A172 (cell line): ENCODE measurements at places on chromosomes 2 and 18.

GRCh38 chr2:38862476-38862875 lies 13.3 kb downstream of the DHX57 start:
- no peak for DNase-seq

DNA sequence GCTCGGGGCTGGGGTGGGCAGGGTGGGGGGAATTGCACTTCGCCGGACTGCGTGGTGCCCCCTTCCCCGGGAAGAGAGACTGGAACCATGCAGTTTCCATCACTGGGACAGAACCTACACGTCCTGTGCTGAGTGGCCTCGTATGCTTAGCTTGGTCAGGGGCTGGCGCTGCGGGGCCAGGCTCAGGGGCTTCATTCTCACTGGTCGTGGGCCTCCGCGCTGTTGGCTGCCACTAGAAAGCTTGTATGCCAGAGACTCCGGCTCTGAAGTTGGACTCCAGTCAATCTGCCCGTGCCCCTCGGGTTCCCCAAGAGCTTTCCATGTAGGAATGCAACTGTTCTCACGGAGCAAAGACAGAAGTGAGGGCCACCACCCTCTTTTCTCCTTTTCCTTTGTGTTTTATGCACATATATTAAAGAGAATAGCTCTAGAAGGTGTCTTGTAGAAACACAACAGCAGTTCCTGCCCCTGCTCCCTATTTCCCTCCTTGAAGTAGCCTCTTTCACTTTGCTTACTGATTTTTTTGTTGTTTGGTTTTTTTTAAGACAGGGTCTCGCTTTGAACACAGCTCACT lies 64.0 kb upstream of the YWHAQ start:
- DNase-seq = no peak

- DNase-seq = no peak
Observed at GRCh38 chr2:236986524-236987330, 99.0 kb upstream of the COPS8 start.

DNA sequence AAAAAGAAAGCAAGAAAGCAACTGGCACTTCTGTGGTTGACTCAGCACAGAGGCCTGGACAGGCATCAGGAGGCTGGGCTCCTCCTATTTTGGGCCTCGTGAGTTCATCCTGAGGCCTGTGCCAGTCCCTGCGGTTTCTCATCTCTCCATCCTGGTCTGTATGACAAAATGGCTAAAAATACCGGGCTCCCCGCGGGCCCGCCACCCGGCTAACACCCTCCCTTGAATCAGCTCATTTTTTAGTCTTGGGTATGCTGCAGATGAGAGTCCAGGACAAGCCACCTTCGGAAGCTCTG lies 62.3 kb upstream of the YWHAQ start:
- peak; percentile 97 for DNase-seq

GRCh38 chr18:36532394-36532793 lies 234.9 kb downstream of the FHOD3 start:
- peak; percentile 18 for DNase-seq

- no peak for DNase-seq
Observed at GRCh38 chr2:60505240-60505879, 48.1 kb downstream of the BCL11A start.

DNA sequence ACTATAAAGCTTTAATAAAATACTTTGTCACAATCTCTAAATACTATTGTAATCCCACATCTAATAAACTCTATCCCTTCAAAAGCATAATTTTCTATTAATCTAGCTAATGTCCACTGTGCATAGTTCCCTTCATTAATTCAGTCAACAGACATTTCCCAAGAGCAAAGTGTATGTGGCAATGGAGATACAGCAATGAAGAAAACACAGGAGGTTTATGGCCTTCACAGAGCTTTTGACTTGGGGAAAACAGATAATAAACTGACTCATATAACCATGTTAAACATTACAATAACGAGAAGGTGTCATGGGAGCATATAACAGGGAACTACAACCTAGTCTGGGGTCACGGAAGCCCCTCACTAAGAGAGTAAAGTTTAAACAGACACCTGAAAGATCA lies 86.3 kb downstream of the SPIRE1 start:
- no peak for DNase-seq

DNA sequence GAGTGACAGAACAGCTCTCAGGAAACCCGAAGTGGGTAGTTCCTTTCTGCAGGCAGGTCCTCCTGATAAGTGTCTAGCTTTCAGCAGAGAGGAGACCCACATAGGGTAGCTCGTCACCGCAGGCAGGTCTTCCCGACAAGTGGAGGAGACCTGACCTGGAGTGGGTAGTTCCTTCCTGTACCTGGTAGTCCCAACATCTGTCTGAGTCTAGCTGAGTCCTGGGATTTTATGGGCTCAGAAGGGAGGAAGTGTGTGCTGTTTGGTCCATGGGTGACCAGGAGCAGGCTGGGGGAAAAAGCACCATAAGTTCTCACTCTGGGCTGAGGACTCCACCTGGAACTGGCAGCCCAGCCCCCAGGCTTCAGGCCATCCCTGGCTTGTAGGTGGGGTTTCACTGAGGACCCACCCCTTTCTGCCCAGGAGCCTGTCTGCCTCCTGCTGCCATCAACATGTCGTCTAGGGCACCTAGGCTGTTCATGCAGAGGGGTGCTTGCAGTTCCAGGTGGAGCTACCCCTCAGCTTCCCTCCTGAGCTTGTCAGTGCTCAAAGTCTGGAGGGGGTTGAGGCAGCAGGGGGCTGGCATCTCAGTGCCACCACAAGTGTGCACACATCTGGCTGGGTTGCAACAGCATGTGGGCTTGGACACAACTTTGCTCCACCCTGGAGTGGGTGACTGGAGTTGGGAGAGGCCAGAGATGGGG lies 9.4 kb downstream of the DYSF start:
- no peak for DNase-seq

GRCh38 chr2:54673501-54673998 lies 49.9 kb upstream of the EML6 start:
- DNase-seq = peak; percentile 79

- no peak for DNase-seq
Observed at GRCh38 chr2:149552226-149552625, 35.3 kb downstream of the MMADHC start.

GRCh38 chr18:24535527-24536295 lies 75.3 kb downstream of the HRH4 start:
- DNase-seq = no peak

DNA sequence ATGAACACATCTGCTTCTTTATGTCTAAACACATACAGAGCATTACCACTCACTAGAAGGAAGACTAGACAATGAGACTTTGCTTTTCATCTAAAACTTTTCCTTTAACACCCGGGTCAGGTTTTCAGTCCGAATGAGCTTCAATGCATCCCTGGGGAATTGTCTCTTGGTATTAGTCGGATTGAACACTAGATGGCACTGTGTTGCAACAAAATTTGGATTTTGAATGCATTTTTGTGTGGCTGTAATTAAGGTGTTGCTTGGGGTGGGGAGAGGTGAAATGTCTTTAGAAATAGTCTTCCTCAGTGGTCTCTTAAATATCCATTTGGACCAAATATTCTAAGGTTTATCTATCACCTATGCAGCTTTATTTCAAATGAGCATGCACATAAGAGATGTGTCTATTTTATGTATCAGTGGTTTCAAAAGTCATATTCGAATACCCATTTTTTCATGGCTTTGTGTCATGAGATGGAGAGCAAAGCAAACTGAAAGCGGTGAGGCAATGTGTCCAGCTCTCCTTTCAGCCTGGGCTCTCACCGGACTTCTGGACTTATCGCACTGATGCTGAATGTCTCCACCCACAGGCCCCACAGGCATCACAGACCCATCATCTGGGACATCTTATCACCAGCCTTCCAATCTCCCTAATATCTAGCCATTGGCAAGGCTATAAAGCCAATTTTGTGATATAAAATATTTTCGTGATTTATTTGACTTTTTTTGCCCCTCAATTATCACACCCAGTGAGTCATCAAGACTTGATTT lies 510.3 kb downstream of the RNF144A start:
- DNase-seq = peak; percentile 70

DNA sequence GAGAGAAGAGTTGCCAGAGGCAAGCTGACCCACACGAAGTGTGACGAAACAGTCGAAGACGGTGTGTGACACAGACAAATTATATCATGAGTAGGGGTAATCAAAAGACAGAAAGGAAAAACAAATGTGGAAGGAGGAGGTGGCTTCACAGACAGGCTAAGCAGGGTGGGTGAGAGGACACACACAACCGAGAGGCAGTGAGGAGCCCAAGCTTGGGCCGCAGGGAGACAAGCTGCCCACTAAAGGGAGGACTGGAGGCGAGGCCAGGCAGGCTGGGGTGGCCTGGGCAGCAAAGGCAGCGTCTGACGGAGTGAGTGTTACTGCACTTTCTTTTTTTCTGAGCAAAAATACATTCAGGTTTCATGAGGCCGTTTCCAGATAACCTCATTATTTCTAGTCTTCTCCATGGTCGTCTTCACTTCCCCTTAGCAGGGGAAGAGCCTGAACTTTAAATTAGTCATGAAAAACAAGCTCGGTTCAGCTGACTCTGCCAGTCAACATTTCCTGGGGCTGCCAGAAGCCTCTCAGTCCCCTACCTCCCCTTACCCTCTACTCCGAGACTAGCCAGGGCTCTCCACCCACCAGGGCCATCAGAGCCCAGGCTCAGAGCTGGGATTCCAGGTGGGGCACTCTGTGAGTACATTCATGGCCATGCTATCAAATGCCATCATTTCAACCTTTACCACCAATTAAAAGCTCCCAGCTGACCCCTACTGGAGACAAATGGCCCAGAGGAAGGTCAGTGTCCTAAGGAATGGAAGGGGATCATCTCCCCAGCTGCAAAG lies 13.8 kb upstream of the ZFP36L2 start:
- DNase-seq = no peak

- DNase-seq = peak; percentile 26
Observed at GRCh38 chr2:12334412-12334966, 382.2 kb upstream of the TRIB2 start.

DNA sequence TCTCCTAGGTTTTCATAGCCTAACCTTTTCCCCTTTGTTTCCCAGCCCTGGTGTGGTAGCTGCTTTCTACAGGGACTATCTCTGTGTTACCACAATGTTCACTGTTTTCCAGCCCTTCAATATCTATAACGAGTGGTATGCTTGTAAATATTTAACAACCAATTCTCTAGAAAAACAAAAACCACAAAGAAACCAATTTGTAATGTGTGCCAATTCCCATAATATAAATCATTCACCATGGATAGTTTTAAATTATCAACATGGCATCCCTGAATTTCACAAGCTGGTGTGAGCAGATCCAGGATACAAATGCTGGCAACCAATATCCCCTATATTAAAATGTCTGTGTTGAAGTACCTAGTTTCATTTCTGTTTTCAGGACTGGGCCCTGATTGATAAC lies 207.5 kb upstream of the FBXO11 start:
- DNase-seq = no peak

DNA sequence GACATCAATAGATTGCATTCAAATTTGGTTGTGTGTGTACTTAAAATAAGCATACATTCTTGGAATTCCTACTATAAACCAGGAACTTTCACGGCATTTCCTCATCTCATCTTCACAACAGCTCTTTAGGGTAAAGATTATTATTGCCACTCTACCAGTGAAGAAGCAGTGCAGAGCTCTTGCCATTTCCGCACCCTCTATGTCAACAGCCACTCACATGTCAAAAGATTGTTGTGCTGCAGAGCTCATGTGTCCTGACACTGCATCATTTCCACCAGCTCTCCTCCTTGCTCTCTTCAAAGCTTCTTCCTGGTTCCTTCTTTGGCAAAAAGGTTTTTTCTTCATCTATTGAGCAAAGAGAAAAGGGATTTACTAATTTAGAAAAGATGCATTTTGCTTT lies 26.5 kb upstream of the L3MBTL4 start:
- no peak for DNase-seq

DNA sequence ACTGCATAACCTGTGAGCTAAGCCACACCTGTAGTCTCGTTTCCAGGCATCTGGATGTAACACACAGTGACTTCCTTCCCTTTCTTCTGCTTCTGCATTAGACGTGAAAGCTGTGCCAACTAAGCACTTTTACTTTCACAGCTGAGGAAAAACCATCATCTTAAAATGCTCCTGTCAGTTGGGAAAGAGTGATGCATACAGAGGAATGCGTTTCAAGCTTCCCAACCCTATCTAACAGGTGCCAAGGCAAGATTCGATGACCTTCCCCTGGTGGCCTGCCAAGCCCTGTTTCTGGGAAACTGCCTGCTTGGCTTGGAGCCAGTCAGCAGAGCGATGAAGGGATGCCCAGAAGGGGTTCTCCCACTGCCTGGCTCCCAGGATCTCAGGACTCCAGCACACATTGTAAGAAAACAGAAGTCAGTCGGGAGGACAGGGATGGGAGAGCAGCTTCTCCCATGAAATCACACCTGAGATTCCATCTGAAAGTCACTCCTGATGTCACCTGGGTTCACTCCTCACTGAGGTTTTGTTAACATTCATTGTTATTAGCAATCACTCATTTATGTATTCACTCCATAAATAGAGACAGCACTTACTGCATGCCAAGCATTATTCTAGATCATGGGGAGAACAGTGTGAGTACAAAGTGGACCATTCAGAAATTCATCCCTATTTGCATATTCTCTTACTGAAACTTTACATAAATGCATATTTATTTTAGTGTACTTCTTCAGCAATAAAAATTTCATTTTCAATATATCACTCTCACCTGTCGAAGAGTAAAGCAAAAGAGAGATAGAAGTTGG lies 64.1 kb downstream of the DTNA start:
- DNase-seq = peak; percentile 84

DNA sequence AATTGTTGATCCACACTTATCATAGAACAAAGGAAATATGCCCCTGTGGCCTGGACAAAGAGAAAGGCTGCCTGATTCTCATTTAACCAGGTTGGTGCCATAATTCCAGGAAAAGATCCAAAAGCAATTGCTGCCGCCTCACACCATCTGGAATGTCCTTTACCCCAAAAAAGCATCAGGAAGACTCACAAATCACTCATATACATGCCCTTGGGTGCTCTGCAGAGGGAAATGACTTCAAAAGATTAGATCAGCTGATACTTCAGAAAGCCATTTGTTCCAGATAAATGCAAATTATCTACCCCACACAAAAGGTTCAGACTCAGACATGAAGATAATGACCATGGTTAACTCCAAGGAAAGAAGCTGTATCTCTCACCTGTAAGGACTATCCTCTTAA lies 285.8 kb downstream of the C1D start:
- DNase-seq = no peak

- DNase-seq = no peak
Observed at GRCh38 chr2:128577141-128577930, 258.7 kb upstream of the HS6ST1 start.
